ENCODE measurements at places on chromosomes 6 and 20.

- no peak for DNase-seq
These were observed 14.9 kb downstream of the IP6K3 start for GRCh38 chr6:33731751-33732282.

DNA sequence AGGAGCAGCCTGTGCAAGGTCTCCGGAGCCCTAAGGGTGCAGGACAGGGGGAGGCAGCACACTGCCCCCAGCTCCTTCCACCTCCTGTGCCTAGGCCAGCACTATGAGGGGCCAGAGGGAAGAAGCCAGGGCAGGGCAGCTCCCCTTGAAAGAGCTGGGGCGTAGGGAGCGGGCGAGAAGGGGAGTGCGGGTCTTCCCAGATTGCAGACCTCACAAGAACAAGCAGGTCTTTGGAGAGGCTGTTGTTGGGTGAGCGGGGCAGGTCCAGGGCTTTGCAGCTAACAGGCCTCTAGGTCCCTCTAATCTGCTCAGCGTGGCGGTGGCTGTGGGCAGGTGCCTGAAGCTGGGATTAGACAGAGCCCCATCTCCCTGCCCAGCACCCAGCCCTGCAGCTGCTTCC lies 22.4 kb upstream of the CST1 start:
- DNase-seq = no peak

GRCh38 chr6:127404594-127405178 lies 54.5 kb downstream of the KIAA0408 start:
- peak; percentile 30 for DNase-seq

DNA sequence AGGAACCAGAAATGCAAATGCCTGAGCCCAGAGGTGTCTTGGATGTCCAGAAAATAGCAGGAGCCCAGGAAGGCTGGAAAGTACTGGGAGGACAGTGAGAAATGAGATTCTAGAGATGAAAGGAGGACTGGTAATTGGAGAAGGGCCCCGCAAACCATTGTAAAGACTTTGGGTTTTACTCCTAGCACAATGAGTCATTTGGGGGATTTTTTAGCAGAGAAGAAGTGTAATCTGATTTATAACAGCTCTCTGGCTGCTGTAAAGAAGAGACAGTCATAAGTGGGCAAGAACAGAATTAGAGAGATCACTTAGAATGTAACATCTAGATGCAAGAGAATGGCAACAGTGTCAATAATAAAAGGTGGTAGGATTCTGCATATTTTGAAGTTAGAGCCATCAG lies 40.2 kb downstream of the SLC35F1 start:
- no peak for DNase-seq

GRCh38 chr6:34589140-34589539 lies 33.0 kb upstream of the SPDEF start:
- no peak for DNase-seq

DNA sequence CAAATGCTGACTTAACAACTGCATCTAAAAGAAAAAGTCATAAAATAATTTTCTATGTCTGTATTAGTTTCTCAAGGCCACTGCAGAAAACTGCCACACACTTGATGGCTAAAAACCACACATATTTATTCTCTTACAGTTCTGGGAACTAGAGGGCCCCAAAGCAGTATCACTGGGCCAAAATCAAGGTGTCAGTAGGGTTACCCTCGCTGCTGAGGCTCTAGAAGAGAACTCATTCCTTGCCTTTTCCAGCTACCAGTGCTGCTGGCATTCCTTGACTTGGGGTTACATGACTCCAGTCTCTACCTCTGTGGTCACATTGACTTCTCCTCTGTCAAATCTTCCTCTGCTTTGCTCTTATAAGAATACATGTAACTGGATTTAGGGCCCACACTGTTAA lies 124.6 kb upstream of the THEMIS start:
- DNase-seq = no peak

DNA sequence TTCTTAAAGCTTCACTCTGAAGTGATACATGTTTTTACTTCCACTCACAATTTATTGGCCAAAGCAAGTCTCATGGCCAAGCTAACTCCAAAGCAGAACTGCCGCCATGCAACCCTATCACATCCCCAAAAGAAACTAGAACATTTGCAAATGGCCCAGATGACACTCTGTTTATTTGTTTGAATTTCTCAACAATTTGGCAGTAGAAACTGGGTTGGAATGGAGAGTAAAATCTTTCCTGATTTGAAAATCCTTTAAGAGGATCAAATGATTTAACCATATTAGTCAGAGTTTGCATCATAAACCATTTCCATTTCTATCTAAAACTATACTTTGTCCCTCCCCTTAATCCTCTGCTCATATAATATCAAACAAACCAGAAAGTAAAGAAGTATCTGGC lies 39.1 kb upstream of the E2F3 start:
- DNase-seq = no peak

DNA sequence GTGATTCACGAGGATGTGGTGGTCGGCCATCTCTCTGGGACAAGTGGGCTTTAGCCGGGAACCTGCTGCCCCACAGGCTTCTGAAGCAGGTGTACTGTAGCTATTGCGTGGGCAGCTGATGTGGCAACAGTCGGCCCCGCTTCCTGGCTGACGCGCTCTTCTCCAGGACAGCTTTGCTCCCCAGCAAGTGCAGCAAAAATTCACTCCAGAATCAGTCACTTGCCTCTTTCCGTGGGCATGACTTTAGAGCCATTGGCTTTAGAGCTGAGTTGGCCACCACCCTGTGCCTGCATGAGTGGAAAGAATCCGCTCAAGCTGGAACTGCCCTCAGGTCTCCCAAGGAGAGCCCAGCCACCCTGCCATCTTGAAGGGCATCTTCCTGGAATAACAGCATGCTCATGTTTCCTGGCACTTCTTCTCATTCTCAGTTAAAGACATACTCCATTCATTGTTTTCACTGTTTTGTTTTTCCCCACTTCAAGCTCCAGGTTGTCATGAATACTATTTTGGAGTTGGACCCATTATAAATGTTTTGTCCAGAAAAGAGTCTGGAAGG lies 178.3 kb downstream of the ZDHHC14 start:
- no peak for DNase-seq

DNA sequence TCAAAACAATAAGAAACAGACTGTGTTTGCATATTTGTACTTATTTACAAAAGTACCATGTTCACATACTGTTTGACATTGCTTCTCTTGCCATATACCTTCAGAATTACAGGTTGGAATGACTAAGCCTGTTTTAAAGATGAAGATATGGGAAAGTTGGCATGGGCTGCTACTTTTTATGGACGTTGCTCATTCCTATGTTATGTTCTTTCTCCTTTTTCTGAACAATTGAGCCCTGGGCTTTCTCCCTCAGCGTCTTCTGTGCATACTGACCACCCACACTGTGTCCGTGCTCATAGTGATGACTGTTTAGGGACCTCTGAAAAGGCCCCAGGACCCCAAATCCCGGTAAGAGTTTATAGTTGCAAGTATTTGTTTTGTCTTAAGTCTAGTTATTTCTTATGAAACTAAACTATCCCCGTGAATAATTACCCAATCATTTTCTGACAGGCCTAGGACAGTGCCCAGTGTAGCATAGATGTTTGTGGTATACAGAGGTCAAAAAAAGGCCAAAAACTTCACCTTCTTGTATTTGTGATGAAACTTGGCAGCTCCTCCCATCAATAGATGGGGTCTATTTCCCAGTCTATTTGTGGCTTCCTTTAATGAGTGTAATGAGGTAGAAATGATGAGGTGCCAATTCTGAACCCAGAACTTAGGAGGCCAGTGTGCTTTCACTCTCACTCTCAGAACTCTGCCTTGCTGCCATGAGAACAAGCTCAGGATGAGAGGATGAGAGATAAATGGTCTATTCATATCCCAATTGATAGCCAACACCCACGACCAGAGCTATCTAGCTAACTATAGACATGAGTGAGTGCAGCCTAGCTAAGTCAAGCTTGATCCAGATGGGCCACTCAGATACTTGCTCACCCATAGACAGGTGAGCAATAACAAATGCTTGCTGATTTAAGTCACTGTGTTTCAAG lies 40.9 kb downstream of the GSTA4 start:
- DNase-seq = no peak

- no peak for DNase-seq
These were observed 9.5 kb downstream of the HSPA12B start for GRCh38 chr20:3741836-3742458.

- peak; percentile 49 for DNase-seq
These were observed 6.8 kb upstream of the ADTRP start for GRCh38 chr6:11785415-11785773.

GRCh38 chr6:2266841-2267240 lies 21.4 kb upstream of the GMDS start:
- no peak for DNase-seq

GRCh38 chr20:36109251-36109947 lies 45.1 kb upstream of the EPB41L1 start:
- no peak for DNase-seq

DNA sequence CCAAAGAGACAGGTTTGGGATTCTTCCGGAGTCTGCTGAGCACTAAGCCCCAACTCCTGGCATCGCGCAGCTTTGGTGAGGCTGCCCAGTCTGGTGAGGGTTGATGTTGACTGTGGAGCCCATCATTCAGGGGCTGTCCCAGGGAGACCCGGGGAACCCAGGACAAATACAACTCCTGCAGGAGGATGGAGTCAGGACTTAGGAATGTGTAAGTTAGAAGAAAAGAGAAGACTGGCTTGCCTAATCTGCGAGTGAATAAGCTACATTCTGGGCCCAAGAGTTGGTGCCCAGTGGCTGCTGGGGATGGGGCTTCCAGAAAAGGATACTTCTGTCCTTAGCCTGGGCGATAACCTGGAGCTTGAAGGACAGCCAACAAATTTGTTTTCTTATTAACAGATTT lies 47.9 kb downstream of the STK35 start:
- DNase-seq = no peak

- DNase-seq = no peak
These were observed 158.1 kb downstream of the SMOC2 start for GRCh38 chr6:168599118-168599494.

- DNase-seq = no peak
These were observed 2.6 kb upstream of the SIRPB1 start for GRCh38 chr20:1622450-1622849.

GRCh38 chr6:12280458-12280857 lies 9.7 kb upstream of the EDN1 start:
- no peak for DNase-seq
